Stimulated activated CD8-positive, alpha-beta memory T cell treated with anti-CD3 and anti-CD28 coated beads, Interleukin-15, amount 100 ng/mL, for 24 hours (primary cell): ENCODE measurements at places on chromosomes 11 and 22.

- no peak for DNase-seq
Observed at GRCh38 chr11:13117344-13117743, 108.2 kb downstream of the RASSF10 start.

DNA sequence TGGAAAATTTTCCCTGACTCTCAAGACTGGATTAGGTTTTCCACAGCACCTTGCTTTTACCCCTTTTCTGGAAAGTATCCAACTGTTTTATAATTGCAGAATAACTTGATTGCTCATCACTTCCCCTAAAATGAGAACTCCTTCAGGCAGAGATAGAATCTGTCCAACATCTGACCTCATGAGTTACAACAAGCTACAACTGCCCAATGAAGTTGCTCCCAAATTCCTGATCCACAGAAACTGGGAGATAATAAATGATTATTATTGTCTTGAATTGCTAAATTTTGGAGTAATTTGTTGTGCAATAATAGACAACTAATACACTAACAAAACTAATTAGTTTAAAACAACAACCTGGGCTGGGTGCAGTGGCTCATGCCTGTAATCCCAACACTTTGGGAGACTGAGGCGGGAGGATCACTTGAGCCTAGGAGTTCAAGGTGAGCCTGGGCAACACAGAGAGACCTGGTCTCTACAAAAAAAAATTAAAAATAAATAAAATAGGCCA is 10.0 kb upstream of the CCDC83 start:
- no peak for DNase-seq

DNA sequence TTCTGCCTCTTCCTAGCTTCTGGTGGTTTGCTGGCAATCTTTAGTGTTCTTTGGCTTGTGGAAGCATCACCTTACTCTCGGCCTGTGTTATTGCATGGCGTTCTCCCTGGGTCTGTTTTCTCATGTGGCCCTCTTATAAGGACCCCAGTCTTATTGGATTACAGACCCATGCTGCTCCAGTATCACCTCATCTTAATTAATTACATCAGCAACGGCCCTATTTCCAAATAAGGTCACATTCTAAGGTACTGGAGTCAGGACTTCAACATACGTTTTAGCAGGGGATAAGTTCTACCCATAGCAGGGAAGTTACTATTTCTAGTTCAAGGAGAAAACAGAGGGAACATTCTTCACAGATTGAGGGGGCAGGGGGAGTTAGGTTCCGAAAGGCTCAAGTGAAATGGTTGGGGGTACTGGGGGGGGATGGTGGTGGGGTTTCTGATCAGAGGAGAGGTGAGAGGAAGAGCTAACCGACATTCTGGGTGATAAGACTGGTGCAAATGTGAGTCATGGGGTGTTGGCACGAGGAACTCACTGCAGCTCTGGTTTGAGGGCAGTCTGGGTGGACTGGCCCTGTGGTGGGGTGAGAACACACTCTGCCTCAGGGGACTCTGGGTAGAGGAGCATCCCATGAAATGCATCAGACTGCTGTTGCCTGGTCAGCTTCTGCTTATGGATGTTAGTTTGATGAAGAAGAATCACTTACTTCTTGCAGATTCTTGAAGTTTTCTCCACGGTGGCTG is 51.5 kb upstream of the ZBED5 start:
- DNase-seq = no peak

- no peak for DNase-seq
Observed at GRCh38 chr11:117999354-117999993, 13.3 kb downstream of the IL10RA start.

DNA sequence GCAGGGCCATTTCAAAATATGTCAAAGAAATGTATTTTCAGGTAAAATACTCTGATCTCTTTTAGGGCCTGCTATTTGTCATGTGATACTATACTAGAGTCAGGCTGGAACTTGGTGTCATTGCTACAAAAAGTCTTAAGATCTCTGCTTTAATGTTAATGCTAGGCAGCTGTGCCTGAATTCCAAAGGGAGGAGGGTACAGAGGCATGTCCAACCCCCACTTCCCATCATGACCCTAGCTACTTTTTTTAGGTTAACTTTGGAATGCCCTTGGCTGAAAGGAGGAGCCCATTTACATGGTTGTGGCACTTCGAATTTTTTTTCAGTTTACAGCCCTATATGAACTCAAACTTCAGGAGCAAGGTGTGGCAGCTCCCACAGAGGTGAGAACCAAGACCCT is 58.1 kb downstream of the OSBP2 start:
- no peak for DNase-seq

DNA sequence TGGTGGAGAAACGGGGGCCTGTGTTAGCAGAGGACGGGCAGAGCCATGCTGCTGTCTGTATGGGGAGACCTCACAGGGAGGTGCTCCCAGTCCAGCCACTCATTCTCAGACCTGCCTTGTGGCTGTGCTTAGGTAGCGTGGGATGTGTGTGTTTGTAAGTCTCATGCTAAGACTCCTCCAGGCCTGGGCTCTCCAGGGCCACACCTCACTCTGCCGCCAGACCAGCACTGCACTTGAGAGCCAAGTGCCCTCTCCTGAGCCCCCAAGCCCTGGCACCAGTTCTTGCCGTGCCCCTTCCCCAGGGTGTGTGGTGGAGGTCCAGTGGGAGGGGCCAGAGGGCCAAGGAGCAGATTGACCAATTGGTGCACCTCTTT is 108.8 kb downstream of the BCR start:
- DNase-seq = no peak

DNA sequence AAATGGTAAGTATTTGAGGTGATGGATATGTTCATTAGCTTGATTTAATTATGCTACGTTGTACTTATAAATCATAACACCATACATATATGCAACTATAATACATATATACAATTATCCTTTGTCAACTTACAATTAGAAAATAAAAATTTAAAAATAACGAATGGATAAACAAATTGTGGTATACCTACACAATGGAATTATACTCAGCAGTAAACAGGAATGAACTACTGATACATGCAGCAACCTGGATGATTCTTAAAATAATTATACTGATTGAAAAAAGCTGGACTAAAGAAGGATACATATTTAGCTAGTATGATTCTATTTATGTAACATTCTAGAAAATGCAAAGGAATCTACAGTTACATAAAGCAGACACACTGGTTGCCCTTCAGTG is 425.7 kb downstream of the DYNC2H1 start:
- DNase-seq = no peak

DNA sequence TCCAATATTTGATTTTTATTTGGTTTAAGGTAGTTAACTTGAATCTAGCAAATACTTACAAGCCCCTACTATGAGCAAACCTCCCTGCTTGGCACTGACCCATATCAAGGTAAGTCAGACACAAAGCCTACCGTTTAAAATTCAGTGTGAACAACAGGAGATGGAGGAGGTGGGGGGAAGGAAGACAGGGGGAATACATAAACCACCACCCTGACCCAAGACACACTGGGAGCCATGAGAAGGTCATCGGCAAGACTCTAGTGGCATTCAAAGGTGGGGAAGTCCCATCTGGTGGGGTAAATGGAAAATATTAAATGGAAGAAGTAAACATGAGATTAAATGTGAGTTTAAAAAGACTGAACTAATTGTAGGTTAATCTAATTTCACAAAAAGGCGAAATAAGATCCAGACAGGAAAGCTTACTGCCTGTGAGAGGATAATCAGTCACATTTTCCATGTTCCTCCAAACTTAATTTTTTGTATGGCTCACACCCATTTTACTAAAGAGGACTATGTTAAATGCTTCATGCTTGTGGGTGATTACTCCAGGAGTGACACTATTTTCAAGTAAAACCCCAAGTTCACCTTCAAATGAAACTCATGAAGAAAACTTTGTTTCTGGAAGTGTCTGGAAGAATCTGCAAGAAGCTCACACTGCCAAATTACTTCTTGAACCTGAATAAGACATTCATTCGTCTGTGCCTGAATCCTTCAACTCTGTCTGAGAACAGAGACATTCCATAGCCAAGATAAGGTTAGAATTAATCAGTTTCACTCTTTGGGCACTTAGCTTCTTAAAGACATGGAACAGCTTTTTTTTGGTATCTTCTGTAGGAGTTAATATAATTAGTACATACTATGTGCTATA is 51.7 kb downstream of the PITPNB start:
- DNase-seq = no peak

GRCh38 chr11:96306933-96307775 is 35.8 kb downstream of the MAML2 start:
- no peak for DNase-seq

DNA sequence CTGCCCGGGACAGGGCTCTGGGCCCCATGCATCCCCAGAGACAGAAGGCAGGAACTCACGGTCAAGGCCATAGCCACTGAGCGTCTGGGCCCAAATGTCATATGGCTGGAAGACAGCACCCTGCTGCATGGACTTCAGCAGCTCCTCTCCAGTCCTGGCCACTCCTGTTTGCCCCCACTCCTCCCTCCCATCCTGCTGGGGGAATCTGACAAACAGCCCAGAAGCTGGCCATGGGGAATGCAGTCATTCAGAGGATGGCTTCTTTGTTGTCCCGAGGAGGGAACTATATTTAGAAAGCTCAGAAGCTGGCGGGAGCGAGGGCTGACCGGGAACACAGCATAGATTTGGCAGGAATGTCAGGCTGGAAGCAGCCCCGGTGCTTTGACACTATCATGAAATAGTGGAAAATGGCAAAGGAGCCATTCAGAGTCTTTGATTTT is 35.0 kb downstream of the DKK3 start:
- DNase-seq = no peak

DNA sequence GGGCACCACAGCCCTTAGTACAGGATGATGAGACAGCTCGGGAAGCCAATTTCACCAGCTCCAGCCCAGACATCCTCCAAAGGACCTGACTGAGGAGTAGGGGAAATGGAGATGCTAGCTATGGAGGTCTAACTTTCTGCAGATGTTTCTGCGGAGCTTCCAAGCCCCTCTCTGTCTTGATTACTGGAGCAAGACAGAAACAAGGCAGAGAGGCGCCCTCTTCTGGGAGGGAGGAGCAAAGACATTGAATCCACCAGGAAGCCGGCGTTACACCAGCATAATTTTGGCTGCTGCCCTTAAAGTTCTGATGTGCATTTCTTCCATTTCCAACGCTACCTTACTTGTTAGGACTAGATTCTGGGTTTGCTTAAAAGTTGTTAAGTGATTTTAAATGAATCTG is 107.3 kb upstream of the HSD17B12 start:
- no peak for DNase-seq

DNA sequence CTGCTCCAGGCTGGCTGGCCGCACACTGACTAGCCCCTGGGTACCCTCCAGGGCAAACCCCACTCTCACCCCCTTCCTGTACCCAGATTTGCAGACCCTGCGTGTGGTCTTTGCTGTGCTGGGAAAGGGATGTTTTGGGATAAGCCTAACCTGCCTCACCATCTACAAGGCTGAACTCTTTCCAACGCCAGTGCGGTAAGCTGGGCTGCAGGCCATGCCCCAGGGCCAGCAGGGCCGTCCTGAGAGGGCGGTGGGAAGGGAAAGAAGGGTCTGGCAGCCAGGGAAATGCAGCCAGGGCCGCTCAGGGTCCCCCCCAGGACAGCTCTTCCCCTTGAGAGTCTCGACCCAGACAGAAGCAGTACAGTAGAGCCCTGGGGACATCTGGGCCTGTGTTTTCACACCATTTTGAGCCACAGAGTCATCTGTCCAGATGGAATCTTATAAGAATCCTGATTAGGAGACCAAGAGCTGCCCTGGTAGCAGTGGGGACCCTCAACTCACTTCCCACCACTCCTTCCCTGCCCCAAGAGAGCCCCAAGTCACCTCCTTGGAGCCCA is 22.4 kb upstream of the SLC22A12 start:
- DNase-seq = no peak

DNA sequence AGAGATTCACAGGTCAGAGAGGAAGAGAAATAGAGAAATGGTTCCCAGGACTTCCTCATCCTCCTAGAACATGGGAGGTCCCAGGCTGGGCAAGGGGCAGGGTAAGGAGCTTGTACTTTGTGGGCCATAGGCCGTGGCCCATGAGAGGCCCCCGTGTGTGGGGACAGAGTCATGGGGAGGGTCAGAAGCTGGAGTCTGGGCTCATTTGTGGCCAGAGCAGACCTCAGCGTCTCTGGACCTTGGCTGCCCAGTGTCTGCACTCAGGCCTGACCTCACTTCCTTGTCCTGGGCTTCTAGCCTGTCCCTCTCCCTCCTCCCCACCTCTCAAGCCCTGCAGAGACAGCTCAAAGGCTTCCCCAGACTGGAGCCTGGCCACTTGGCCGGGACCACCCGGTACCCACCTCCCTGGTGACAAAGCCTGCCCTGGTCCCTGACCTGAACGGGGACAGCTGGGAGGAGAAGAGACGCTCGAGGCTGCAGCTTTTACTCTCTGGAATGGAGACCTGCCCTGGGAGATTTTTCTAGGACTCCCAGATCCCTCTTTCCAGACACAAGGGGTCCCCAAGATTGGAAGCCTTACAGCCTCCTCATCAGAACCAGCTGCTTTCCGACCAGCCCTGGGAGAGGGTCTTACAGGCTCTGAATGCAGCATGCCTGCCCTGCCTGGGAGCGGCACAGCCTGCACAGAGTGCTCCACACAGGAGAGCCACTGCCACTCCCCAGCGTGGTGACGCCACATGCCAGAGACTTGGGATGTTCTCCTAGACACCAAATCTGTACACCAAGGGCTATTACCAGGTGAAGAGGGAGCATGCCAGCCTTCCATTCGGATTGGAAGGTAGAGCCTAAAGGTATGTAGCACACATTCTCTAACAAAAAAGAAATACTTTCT is 569.0 kb upstream of the B3GAT1 start:
- DNase-seq = no peak

DNA sequence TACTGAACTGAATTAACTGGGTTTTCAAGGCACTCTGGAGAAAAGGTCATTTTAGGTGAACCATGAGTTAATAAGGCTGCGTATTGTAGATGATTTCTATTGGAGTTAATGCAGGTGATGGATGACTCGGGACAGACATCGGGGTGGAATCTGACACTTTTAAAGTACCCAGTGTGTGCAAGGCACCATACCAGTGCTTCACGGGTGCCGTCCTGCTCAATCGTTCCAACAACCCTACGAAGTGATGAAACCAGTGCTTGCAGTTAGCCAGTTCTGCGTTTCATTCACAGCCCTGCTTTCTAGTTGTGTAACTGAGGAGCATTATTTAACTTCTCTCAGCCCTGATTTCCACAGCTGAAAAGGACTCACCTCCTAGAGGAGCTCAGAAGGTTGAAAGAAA is 216.5 kb downstream of the BARX2 start:
- DNase-seq = no peak

DNA sequence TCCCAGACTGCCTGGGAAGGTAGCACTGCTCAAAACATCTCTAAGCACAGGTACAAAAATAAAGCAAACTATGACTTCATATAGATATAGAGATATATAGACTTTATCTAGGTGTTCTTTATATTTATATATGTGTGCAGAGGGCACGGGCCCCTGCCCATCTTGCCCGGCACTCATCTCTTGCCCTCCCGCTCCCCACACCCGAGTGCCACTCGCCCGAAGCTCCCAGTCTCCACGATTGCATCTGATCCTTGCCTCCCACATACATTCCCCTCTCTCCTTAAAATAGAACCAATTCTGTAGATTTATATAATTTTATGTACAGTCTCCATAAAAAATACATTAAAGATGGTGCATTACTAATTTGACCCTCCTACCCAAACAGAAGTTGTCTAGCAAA is 55.5 kb downstream of the IGSF9B start:
- no peak for DNase-seq

- no peak for DNase-seq
Observed at GRCh38 chr11:120343429-120343828, 7.2 kb downstream of the ARHGEF12 start.

GRCh38 chr11:8998017-8998416 is 5.8 kb downstream of the NRIP3 start:
- DNase-seq = no peak
